T-helper 2 cell treated with Interferon-gamma antibody and Interleukin-4, amounts not matched to agents 5 μg/mL and 100 μg/mL, for 36 hours (primary cell): ENCODE measurements at places on chromosomes 16 and 17.

DNA sequence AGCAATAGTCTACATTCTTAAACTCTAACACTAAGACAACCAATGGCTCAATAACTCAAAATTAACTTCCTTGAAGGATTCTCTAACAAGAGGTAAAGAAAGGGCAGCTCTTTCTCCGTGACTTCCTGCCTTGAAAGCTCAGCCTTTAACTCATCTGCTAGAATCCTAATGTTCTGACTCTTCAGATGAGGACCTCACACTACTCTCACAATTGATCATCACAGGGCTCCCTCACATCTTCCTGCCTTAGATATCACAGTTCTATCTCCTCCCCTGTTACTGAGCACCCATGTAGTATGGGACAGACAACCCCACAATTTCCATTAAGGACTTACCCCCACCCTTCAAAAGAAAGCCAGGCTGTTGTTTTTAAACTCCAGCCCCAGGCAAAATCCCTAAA lies 33.5 kb downstream of the SMURF2 start:
- H3K36me3 ChIP-seq, result no peaks in the 10 kb centered on the region
- peak overlapping the region; percentile 9 for H3K27ac ChIP-seq
- no peaks in the 10 kb centered on the region for H3K27me3 ChIP-seq
- H3K4me1 ChIP-seq, result peaks cover 22% of the 10 kb centered on the region
- peak; percentile 37 for DNase-seq
- no peak overlapping the region for H3K4me3 ChIP-seq

DNA sequence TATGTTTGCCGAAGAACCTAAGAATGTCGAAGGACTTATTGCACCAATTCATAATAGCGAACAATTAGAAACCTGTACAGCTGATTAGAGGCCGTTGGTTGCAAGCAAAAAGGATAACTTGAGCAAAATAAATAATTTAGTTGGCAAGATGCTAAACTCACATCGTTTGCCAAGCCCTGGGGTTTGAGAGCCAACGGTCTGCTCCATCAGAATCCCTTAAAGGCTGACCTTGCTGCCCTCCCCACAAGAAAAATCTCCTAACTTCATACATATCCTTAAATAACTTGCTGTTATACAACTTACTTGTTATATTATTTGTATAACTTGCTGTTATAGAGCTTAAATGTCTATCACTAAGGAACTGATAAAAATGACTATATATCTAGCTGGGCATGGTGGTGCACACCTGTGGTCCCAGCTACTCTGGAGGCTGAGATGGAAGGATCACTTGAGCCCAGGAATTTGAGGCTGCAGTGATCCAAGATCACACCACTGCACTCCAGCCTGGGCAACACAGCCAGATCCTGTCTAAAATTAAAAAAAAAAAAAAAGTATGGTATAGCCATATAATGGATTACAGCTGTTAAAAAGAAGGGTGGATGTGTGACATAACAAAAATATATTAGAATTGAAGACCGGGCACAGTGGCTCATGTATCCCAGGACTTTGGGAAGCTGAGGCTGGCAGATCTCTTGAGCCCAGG lies 1.9 kb upstream of the TRIM37 start:
- H3K27me3 ChIP-seq, result no peaks in the 10 kb centered on the region
- no peak for DNase-seq
- peak overlapping the region; percentile 31 for H3K27ac ChIP-seq
- peaks cover 32% of the 10 kb centered on the region for H3K36me3 ChIP-seq
- peak overlapping the region; percentile 40 for H3K4me3 ChIP-seq

DNA sequence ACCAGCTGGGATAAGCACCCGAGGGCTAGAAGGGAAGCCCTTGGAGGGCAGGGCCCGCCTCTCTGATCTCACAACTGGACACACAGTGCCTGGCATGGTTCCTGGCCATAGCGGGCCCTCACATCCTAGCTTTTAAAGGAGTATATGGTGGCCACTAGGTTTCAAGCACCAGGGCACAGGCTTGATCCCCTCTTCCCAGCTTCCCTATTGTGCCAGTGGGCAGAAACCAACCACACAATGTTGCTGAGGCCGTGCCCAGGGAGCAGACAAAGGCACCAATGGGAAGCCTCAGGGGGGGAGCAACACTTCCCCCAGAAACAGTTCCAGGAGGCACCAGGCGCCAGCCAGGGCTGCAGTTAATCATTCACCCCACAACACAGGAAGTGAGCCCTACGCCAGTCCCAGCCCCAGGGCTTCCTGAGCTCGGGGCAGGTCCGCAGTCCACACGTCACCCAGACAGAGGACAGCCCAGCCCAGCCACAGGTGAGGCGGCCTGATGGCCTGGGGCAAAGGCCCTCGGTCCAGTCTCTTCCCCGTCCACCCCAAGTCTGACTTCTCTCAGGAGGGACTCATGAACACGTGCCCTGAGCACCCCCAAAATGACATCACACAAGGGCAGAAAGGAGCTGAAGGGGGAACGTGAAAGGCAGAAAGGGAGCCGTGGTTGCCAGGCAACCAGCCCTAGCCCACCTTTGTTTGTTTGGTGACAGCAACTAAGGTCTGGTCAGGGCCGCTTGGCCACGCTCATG lies 12.8 kb downstream of the SMIM5 start:
- H3K4me3 ChIP-seq, result no peak overlapping the region
- H3K27me3 ChIP-seq, result no peaks in the 10 kb centered on the region
- peak overlapping the region; percentile 80 for H3K27ac ChIP-seq
- no peaks in the 10 kb centered on the region for H3K36me3 ChIP-seq
- peaks cover 8% of the 10 kb centered on the region for H3K4me1 ChIP-seq

GRCh38 chr17:82345151-82345976 lies 11.8 kb upstream of the SECTM1 start:
- peaks cover 7% of the 10 kb centered on the region for H3K4me1 ChIP-seq
- peaks cover 16% of the 10 kb centered on the region for H3K27me3 ChIP-seq
- DNase-seq, result no peak
- H3K27ac ChIP-seq, result no peak overlapping the region
- no peak overlapping the region for H3K4me3 ChIP-seq

DNA sequence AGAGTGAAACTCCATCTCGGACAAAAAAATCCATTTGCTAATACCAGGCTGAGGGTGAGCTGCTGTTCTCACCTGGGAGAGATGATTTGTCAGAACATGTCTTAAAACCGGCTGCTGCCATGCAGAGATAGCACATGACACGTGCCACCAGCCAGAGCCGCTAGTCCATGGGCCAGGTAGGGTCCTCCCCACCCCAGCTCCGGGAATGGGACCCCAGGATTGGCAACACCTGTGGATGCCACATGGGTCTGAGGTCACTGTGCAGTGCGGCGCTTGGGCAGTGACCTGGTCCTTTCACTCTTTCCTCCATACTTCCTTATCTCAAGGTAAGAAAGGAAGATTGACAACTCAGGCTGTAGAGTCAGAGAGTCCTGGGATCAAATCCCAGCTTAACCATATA lies 393.3 kb upstream of the TNRC6C start:
- no peak overlapping the region for H3K27ac ChIP-seq
- no peaks in the 10 kb centered on the region for H3K4me1 ChIP-seq
- no peak for DNase-seq
- H3K4me3 ChIP-seq, result no peak overlapping the region
- no peaks in the 10 kb centered on the region for H3K36me3 ChIP-seq
- H3K27me3 ChIP-seq, result peaks cover 27% of the 10 kb centered on the region
